ENCODE measurements at places on chromosomes 6 and 20. TPM values are rescaled to one million over a fixed set of nuclear protein-coding genes. Genes with fewer than 3 reads are reported as not detected.

Gene TNFRSF21
- total RNA-seq = 50.8 TPM

Gene PLAGL2
- total RNA-seq = 8.5 TPM

Gene OPRM1
- total RNA-seq = not detected

GRCh38 chr6:14083751-14084150 lies 33.8 kb upstream of the CD83 start:
- no peak for DNase-seq

GRCh38 chr20:11155156-11155756 lies 481.5 kb upstream of the JAG1 start:
- DNase-seq = no peak

GRCh38 chr20:32355417-32355841 lies 2.7 kb upstream of the ASXL1 start:
- DNase-seq = no peak

DNA sequence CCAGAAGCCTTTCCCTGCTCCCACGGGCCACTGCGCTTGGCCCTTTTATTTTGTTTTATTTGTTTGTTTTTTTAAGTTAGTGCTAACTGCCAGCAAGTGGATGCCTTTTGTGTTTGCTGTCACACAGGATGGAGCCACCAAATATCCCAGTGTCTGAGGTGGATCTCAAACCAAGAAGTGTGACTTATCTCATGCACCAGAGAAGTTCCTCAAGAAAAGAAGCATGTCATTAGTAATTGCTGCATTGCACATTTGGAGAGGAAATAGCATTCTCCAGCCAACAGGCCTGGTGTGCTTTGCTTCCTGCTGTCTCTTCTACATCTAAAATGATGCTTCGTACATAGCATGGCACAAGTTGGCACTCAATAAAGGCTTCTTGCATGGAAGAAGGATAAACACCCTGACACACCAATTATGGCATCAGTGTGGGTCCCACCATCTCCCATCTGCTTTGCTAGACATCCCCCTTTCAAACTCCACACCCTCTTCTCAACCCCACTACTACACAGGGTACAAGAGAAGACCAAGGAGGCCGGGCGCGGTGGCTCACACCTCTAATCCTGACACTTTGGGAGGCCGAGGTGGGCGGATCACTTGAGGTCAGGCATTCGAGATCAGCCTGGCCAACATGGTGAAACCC lies 1.9 kb upstream of the ATP9A start:
- no peak for DNase-seq

DNA sequence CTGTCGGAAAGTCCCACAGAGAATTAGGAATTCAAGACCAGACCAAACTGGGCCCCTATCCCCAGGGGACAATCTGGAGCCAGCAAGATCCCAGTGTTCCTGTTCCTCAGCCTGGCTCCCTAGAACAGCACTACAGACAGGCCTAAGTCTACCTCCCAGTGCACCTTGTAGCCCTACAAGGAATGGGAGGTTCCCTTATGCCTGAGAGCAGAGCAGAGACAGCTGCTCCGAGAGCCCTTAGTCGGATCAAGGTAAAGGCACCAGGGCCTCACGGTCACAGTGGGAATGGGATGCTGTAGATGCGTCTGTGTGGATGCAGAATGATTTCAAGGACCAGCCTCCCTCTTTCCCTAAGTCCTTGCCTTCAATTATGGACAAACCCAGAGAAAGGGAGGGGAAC lies 204.5 kb upstream of the STXBP5 start:
- DNase-seq = no peak

- peak; percentile 83 for DNase-seq
Observed at GRCh38 chr20:49562311-49563014, 5.5 kb downstream of the PTGIS start.

- DNase-seq = no peak
Observed at GRCh38 chr20:4919047-4919704, 82.1 kb downstream of the SLC23A2 start.

DNA sequence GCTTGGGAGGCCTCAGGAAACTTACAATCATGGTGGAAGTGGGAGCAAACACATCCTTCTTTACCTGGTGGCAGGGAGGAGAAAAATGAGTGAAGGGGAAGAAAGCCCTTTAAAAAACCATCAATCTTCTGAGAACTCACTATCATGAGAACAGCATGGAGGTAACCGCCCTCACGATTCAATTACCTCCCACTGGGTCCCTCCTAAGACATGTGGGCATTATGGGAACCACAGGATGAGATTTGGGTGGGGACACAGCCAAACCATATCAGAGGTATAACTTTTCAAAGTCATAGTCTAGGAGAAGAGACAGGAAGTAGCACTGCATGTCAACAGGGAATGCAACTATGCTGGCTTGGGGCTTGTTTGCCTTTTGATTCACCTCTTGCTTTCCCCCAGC lies 59.9 kb upstream of the DTNBP1 start:
- DNase-seq = no peak

GRCh38 chr6:168092541-168092940 lies 13.5 kb upstream of the FRMD1 start:
- DNase-seq = no peak

- DNase-seq = no peak
Observed at GRCh38 chr6:113315165-113315564, 542.0 kb upstream of the MARCKS start.

GRCh38 chr20:6038256-6038655 lies 15.6 kb downstream of the LRRN4 start:
- DNase-seq = no peak

GRCh38 chr20:34491226-34491931 lies 24.8 kb upstream of the DYNLRB1 start:
- DNase-seq = no peak

GRCh38 chr20:57407541-57407956 lies 16.4 kb downstream of the RBM38 start:
- no peak for DNase-seq

GRCh38 chr20:23159947-23160318 lies 73.8 kb upstream of the CD93 start:
- no peak for DNase-seq

GRCh38 chr6:36419310-36419709 lies 23.3 kb downstream of the PXT1 start:
- DNase-seq = no peak
